Left kidney (tissue), 8 donors: ENCODE measurements at places on chromosomes 16 and 17. TPM values are rescaled to one million over a fixed set of nuclear protein-coding genes. Genes with fewer than 3 reads are reported as not detected.

- peak; percentile 50 for DNase-seq
Measured at GRCh38 chr17:32142857-32143526, 690 bp downstream of the RHOT1 start.

- DNase-seq = peak; percentile 93
Measured at GRCh38 chr16:82888591-82889001, 261.8 kb downstream of the CDH13 start.

GRCh38 chr16:68371276-68371651 is 60.4 kb downstream of the PRMT7 start:
- no peak for DNase-seq

DNA sequence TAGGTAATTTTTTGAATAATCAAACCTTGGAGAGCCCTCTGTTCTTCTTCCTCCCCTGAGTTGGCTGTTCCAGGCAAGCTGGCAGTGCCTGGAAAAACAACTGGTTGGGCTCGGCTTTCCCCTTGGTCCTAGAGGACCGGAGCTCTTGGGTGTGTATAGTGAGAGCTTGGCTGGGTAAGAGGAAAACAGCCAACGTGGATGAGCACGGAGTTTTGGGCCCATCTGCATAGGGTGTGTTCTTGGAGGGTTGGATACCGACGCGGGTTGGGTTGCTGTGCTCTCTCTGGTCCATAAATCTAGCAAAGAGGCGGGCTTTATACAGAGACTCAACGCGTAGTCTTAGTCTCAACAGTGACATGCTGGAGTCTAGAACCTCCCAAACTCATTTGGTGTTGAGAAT is 23.2 kb downstream of the ITGB3 start:
- DNase-seq = peak; percentile 71

DNA sequence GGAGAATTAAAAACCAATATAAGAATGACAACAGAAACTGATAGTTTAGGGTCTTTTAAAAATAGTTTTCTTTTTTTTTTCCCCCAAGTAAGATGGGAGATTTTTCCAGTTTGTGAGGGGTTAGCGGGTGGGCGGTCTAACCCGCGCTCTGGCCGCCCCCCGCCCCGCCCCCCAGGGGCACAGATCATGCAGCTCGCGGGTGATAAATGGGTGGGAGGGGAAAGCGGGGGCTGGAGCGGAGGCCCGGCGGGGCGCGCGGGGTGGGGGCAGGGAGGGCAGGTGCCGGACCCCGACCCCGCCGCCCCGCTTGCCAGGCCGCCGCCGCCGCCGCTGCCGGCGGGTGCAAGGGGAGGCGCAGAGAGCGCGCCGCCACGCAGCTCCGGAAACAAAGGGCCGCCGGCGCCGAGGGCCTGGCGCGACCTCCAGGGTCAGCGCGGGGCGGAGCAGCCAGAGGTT is 60.1 kb upstream of the GSE1 start:
- DNase-seq = no peak

GRCh38 chr16:8571061-8571596 is 19.2 kb downstream of the TMEM114 start:
- no peak for DNase-seq

DNA sequence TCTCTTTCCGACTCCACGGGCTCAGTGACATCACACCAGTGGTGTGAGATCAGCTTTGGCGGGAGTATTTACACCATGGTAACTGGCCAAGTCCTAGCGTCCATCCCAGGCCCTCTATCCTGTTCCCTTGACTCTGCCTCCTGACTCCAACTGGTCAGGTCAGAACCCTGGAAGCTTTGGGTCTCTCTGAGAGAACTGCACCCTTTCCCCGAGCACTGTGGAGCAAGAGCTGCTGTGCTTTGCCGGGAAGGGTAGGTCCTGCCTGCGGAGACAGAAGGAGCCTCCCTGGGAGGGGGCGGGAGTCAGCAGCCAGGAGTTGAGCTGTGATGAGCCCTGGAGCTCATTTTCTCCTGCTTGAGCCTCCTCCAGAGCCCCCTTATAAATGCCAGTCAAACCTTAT is 212.1 kb upstream of the TNRC6C start:
- no peak for DNase-seq

- DNase-seq = no peak
Measured at GRCh38 chr17:76492123-76492988, 8.9 kb downstream of the RHBDF2 start.

Gene PEX12
- polyA plus RNA-seq = 10.1 TPM

DNA sequence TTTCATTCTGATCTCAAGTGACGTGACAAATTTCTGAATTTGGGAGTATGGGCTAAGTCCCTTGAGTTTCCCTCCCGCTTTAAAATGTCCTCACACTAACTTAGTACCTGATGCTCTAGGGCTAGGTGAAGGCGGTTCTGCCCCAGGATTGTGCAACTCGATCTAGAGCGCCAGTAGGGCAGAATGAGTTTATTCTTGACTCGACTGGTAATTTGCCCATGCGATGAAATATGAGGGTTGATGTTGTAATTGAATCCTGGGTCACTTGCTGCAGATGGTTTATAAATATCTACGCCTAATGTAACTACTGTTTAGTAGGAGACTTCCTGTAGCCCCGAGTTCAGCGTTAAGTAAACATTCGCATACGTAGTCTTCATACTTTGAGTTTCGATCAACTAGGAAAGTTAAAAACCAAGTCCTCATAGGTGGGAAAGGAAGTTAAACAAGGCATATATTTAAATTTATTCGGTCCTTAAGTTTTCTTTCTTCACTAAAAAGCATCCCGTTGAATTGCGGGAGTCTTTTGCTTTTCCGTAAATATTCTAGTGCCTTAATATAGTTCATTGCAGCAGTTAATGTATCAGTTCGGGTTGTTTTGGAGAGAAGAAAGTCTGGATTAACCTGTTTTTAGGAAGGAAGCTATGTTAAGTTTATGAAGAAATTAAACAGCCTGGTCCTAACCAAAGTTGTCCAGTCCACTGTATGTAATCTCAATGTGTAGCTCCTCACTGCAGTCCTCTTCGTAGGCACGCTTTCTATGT is 1.6 kb downstream of the CTCF start:
- DNase-seq = peak; percentile 52

GRCh38 chr17:58097384-58098088 is 14.3 kb downstream of the DYNLL2 start:
- DNase-seq = no peak

Gene CXCL16
- polyA plus RNA-seq = 9.5 TPM

Gene TELO2
- 28.8 TPM for polyA plus RNA-seq

GRCh38 chr16:1184156-1184868 is 31.4 kb downstream of the CACNA1H start:
- DNase-seq = no peak

Gene LHX1
- polyA plus RNA-seq = 88.6 TPM

DNA sequence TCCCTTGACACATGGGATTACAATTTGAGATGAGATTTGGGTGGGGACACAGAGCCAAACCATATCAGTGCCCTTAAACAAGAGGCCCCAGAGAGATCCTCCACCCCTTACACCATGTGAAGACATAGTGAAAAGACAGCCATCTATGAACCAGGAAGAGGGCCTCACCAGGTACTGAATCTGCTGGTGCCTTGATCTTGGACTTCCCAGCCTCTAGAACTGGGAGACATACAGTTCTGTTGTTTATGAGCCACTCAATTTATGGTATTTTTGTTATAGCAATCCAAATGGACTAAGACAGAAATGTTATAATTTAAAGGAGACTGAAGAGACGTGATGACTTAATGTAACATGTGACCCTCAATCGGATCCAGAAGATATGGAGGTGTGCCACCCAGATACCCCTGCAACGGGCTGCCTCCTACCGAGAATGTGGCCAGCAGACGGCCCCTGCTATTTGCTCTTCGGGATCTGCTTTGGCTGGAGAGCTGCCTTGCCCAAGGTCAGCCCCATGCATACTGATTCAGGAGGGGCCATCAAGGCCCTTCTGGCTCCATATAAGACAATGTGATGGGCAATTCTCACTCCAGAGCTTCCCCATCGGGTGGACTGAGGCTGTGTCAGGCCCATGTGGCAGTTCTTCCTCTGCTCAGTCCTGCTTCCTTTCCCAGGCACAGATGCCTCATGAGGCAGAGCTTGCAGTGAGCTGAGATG is 80.6 kb downstream of the NETO2 start:
- DNase-seq = no peak

Gene CCDC40
- 21.5 TPM for polyA plus RNA-seq

DNA sequence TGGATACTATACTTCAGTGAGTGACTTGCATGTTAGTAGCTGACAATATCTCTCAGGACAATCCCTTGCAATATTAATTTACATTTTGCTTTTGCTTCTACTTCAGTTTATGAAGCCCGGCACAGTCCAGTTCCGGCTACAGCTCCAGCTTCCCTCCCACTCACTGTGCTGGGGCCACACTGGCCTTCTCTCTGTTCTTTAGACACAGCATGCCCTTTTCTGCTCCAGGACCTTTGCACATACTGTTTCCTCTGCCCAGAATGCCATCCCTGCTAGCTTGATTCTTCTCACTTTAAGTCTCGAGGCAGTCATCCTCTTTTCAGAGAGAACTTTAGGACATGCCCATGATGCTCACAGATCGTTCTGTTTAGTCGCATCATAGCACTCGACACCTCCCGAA is 25.5 kb upstream of the LRRC75A start:
- no peak for DNase-seq

DNA sequence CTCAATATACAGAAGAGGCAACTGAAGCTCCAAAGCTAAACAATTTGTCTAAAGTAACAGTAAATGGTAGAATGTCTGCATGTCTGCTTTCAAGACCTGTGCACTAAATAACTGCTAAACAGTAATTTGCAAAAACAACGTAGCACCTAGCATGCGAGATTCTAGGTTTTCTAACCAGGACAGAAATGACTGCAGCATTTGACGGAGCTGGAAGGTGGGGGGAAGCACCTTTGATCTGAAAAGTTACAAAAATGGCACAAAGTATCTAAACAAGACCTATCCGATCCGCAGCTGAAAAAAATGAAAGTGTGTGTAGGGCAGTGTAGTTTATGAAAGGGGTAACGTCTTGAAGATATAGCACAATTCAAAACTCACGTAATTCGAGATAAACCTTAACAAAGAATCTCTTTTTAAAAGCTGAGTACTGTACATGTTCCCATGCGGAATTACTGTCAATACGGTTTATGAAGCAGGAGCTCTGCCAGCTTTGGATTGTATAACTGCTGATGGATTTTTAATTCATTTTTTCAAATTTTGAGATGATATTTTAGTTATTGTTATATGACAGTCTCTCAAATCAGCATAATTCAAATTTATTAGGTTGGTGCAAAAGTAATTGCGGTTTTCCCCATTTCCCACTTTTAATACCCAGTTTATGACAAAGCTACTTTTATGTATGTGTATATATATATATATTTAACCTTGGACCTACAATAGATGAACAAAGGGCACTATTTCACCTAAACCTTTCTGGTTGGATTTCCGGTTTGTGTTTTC is 1.2 kb upstream of the WIPI1 start:
- DNase-seq = no peak

DNA sequence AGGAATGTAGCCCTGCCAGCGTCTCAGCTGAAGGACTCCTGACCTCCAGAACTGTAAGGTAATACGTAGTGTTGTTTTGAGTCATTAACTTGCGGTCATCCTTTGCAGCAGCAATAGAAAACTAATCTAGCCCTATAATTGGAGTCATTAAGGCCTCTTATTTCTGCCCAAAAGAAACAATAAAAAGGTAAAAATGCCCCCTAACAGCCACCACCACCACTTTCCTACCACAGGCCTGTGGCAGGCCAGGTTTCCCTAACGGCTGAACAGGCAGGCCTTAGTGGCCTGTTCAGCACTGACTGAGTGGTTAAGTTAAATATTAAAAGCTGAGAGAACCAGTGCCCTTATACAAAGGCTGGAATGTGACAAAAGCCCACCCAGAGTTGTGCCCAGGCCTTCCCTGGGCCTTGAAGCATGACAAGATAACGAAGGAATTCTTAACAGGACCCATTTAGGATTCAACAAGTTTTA is 286.5 kb upstream of the ERCC4 start:
- DNase-seq = peak; percentile 12

Gene CMTM2
- 0.75 TPM for polyA plus RNA-seq

Gene TBC1D3
- polyA plus RNA-seq = not detected

GRCh38 chr16:77234611-77235010 is 35.4 kb downstream of the SYCE1L start:
- no peak for DNase-seq

GRCh38 chr17:2151358-2152033 is 96.6 kb downstream of the HIC1 start:
- no peak for DNase-seq

Gene NGFR
- polyA plus RNA-seq = 2.9 TPM

Gene XAF1
- polyA plus RNA-seq = 18.8 TPM

DNA sequence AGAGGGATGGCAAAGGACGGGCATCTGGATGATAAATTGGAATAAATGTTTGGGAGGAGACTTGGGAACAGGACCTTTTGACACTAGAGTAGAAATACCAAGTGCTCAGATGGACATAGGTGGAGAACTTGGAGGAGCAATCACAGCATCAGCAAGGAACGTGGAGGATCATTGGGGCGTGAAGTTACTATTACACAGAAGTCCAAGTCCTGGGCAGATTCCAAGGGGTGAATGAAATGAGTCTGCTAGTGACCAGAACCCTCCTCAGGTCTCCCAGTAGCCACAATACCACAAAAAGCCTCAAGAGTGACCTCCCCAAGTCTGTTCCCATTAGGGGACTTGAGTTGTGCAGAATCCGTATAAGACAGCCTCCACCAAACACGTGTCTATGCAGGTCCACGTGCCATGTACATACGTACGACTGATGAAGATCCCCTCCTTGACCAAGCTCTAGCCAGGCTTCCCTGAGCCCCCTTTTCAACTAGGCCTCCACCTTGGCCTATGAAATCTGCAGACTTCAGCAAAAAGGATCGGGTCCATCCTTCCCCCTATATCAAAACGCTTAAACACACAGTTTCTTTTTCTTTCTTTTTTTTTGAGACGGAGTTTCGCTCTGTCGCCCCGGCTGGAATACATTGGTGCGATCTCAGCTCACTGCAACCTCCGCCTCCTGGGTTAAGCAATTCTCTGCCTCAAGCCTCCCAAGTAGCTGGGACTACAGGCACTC is 2.2 kb downstream of the C17orf67 start:
- no peak for DNase-seq

- no peak for DNase-seq
Measured at GRCh38 chr16:1920727-1921171, 2.5 kb upstream of the HS3ST6 start.

Gene SPIRE2
- 15.7 TPM for polyA plus RNA-seq

- DNase-seq = peak; percentile 20
Measured at GRCh38 chr17:70661342-70662222, 492.2 kb downstream of the KCNJ2 start.

Gene MPP3
- 13.6 TPM for polyA plus RNA-seq

DNA sequence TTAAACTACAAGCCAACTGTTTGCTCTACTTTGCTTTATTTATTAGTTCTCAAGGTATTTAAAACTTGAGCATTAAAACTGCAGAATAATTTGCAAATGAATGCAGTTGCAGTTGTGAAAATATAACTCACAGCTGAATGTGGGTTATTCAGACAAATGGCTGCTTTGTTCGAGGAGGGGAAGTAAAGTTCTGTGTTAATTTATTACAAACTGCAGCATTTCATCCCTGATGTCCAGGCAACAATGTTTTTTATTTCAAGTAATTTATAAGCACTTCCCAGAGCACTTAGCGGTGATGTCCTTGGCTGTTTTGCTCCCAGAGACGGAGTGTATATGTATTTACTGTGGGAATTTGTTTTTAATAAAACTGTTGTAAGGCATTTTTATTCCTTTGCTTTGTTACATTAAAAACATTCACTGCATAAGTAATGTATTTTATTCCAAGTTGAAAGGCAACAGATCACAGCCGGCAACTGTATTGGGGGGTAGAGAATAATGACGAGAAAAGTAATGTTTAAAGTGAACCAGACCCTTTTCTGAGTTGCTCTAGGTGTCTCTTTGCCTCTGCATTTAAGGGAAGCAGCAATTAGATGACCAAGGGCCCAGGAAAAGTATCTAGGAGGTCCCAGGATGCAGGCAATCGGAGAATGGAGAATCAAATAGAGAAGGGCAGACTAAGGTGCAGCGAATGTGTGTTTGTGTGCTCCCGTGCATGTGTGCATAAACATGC is 291.2 kb upstream of the SALL1 start:
- DNase-seq = no peak
